ENCODE measurements at places on chromosomes 5 and 9.

- no peak for DNase-seq
Observed at GRCh38 chr9:111297066-111297824, 32.8 kb downstream of the OR2K2 start.

DNA sequence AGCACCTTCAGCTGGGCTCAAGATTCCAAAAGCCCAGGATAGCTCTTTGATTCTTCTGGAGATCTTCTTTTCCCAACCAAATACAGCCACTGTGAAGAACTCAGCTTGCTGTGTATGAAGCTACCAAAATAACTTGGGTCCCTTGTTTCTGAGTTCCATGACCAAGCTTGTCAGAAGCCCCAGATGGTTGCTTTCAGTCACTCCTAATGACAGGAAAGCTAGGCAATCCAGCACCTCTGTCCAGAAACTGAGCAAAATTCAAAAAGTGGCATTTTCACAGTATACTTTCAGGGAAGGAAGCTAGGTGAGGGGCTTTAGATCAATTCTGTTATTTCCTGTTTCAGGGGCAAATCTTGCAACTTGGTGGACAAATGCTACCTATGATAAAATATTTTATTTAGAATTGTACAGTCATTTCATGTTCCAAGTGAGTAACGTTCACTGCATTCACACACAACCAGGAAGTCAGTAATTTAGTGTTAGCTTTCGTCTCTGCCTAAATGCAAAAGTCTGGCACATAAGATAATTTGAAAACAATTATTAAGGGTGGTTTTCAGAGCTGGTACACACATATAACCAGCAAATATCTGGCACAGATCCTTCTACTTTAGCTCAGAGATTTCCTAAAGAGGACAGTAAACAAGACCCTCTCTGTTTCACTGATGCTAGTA, 330.1 kb downstream of the GLIS3 start:
- no peak for DNase-seq

DNA sequence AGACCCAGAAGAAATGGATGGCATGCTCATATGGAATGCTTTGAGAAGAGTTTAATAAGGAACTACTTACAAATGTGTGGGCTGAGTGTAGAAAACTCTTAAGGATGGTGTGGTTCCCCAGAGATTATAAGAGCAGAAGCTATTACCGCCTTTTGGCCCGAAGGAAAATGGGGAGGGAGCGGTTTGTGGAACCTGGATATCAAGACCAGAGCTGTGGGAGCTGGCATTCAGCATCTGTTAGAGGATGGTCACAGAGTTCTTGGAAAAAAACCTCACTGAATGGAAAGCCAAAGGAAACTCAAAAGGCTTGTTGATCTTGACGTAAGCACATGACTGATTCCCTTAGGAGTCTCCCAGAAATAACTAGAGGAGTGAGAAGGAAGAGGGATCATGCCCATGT, 151.0 kb downstream of the PJA2 start:
- DNase-seq, result no peak

- DNase-seq, result no peak
Observed at GRCh38 chr5:139828207-139828895, 32.7 kb downstream of the PSD2 start.

GRCh38 chr9:126516936-126517832, 96.5 kb upstream of the LMX1B start:
- no peak for DNase-seq

GRCh38 chr5:95519681-95520080, 35.1 kb downstream of the SKIC3 start:
- DNase-seq, result no peak

- no peak for DNase-seq
Observed at GRCh38 chr5:90290648-90291047, 118.9 kb downstream of the CETN3 start.

GRCh38 chr5:137332296-137332695, 166.8 kb downstream of the SPOCK1 start:
- no peak for DNase-seq

GRCh38 chr9:111633389-111633736, 2.2 kb downstream of the DNAJC25 start:
- DNase-seq, result no peak
